ENCODE measurements at places on chromosomes 6 and 20.

GRCh38 chr20:15742087-15742486 lies 831.2 kb downstream of the KIF16B start:
- no peak for DNase-seq

- no peak for DNase-seq
Observed at GRCh38 chr6:38973178-38974057, 75.2 kb upstream of the GLP1R start.

DNA sequence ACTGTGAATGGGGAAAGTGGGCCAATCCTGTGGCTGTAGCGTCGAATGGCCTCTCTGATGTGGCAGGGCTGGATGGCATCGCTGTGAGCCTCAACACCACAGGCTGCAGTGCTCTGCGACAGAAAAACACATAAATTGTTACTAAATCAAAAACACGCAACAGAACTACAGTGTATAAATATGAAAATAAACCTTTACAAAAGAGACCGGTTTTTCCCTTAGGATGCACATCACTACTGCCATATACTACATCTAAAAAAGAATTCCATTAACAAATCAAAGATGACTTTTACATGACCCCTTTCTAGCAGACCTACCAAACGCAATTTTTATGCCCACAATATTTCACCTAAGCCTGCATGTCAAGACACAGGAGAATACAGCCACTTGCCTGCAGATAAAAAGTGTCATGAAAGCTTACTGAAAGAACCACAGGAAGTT lies 395.5 kb upstream of the RUNX2 start:
- peak; percentile 9 for DNase-seq

DNA sequence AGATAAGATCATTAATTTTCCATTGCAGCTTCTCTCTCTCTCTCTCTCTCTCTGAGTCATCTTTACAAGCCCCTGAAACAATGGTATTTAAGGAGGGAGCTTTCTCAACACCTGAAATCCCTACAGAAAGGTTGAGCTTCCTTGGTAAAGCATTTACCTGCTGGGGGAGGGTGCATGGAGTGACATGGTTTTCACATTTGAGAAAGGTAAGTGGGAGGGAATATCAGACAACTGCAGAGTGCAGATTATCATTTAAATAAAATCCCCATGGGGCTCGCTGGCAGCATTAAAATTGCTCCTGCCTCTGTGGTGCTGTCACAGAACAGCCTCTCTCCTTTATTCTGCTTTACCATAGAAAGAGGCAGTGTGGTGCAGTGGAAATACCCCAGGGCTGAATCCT lies 10.3 kb upstream of the PDYN start:
- no peak for DNase-seq

GRCh38 chr6:81792826-81793225 lies 40.3 kb upstream of the TENT5A start:
- no peak for DNase-seq

DNA sequence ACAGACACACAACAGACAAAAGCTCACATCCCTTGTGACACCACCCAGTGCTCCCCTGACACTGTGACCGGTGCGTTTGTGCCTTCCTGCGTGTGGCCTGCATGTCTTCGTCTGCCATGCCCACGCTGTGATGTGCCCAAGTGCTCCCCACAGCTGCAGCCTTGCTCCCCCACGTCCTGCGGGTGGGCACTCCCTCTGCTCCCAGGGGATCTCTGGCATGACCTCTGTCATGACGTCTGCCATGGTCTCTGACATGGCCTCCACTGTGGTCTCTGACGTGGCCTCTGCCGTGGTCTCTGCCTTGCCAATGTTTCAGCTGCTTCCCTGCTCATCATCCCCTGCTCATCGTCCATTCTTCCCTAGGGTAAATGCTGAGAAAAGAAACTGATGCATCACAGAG lies 200.9 kb downstream of the DLL1 start:
- DNase-seq = no peak

DNA sequence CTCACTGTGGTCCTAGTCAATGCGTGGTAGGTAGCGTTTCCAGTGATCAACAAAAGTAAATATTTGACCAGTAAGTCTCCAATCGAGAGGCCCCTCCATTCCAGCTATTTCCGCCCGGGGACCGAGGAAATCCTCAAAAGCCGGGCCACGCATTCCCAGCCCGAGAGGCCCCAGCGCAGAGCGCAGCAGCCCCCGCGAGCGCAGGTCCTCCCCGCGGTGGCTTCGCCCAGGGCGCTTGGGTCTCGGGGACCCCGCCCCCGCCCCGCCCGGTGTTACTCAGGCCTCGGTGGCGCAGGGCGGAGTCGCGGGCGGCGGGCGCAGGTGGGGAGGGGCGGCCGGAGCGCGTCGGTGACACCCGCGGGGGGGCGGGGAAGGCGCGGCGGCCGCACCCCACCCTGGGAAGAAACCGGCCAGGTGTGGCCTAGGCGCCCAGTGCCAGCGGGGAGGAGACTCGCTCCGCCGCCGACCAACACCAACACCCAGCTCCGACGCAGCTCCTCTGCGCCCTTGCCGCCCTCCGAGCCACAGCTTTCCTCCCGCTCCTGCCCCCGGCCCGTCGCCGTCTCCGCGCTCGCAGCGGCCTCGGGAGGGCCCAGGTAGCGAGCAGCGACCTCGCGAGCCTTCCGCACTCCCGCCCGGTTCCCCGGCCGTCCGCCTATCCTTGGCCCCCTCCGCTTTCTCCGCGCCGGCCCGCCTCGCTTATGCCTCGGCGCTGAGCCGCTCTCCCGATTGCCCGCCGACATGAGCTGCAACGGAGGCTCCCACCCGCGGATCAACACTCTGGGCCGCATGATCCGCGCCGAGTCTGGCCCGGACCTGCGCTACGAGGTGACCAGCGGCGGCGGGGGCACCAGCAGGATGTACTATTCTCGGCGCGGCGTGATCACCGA lies at the start of gene DSP:
Gene DSP, plus strand, starts transcription at position 497 of the 890 bp plus-strand sequence. Its CDS starts 245 bp downstream, at position 742.
- no peak for DNase-seq

DNA sequence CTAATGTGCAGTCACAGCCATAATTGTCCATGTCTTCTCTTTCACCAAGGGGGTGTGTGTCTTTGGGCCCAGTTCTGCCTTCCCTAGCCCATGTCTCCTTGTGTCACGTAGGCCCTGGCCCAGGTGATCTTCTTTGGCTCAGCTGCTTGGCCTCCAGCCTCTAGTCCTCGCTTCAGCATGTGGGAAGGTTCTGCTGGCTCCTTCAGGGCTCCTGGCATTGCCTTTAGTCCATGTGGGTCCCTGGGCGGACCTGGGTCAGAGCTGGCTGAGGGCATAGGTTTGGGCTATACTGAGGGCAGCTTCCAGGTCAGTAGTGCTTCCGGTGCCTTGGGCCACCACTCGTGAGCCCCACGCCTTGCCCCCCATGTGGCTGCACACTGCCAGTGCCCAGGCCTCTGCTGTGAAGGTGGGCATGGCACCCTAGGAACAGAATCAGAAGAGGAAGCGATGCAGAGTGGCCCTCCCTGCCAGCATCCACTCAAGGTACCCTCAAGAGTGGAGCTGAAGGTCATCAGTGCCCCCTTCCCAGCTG lies 12.8 kb downstream of the AARS2 start:
- no peak for DNase-seq

- no peak for DNase-seq
Observed at GRCh38 chr6:2809015-2809414, 32.6 kb downstream of the SERPINB1 start.

DNA sequence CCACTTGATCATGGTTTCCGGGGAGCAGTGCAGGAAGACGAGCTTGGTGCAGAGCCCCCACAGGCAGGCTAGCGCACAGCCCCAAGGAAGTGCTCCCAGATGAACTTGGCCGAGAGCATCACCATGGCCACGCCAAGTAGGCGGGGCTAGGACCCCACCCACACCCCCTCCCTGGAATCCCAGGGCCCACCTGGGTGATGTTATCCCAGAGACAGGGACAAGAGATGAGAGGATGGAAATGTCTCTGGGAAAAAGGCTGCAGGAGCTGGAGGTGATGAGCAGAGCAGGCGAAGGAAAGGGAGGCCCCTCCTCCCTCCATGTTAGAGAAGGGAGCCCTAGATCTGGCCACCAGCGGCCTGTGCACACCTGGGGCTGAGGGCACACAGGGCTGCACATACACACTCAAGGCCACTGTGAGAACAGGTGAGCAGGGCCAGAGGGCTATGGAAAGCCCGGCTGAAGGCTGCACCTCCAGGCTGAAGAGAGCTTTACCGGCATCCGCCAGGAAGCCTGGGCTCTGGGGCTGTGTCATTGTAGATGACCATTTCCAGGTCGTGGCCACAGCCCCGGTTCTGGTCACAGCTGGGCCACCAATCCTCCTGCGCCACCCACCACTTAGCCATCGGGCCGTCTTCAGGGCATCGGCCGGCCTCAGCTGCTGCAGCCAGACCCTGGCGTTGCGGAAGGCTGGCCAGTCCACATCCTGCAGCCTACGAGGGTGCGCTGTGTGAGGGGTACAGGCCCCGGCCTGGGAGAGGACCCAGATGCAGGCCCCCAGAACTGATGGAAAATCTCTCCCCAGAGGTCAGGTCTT lies 24.9 kb downstream of the NPEPL1 start:
- no peak for DNase-seq

DNA sequence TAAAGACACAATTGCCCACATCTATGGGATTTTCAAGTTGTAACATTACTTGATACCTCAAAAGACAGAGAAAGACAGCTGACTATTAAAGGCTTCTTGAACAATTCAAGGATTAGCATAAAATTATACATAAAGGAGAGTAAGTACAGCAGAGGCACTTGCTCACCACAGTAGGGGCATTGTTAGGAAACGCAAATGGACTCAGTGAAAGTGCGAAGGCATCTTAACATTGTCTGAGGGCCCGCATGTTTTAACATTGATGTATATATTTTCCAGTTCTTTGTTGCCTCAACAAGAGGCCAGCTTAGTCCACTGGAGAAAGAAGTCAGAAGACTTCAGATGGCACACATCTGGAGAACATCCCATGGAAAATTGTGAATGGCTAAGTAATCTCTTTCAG lies 115.4 kb downstream of the SIM1 start:
- DNase-seq = no peak

DNA sequence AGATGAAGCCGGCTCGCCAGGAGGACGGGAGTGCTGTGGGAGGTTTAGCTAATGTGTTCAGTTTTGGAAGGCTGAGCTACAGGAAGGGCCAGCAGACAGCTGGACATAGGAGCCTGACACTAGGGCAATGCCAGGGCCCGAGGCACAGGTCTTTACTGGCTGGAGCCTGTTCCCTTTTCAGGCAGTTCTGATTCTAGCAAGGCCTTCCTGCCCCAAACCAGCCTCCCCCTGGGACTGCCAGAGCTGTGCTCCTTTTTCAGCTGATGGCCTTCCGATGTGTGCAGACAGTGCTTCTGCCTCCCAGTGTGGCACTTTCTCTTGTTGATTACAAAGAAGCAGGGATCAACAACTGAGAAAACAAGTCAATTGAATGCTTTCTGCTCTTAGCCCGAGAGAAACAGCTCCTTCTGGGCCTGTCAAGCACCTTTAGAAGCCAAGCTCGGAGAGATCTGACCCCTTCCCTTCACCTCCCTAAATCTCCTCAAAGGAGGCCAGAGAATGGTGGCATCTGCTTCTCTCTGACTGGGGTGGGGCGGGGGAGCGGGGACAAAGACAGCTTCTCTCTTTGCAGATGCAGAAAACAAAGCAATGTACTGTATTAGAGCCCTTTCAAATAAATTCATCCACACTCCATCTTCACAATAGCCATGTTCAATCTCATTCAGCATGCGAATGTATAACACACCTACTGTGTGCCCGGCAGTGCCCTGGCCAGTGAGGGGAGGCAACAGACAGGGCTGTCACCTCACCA lies 63.2 kb downstream of the RAB44 start:
- no peak for DNase-seq

DNA sequence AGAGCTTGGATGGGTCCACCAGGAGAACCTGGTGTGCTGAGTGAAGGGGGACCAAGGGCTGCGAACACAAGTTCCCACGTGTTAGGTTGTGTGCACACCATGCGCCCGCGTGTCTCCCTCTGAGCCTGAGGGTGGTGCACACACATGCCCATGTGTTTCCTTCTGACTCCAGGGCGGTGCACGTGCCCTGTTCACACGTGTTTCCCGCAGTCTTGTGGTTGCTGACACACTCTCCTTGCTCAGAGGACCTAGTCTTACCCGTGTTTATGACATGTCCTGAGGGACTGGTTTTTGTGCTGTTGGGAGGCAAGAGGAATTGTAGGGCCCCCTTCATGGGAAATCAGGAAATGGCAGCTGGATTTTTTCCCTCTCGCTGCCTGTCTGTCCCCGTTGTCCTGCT lies 36.3 kb upstream of the PCMTD2 start:
- no peak for DNase-seq

DNA sequence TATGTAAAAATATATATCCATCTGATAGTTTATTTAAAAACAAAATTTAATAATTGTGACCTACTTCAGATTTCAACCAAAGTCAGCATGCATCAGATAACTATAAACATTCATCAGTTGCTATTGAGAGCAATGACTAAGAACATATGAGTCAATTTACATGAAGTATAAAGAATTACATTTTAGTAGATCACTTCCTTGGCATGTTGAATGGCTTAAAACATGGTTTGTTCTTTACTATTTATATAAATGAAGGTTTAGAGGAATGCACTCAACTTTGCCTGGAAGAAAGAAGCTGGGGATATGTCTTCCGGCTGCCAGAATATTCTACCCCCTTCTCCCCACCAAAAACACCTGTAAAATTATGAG lies 6.4 kb upstream of the FAM217A start:
- DNase-seq = no peak

- peak; percentile 51 for DNase-seq
Observed at GRCh38 chr20:47487175-47487917, 14.3 kb upstream of the NCOA3 start.

DNA sequence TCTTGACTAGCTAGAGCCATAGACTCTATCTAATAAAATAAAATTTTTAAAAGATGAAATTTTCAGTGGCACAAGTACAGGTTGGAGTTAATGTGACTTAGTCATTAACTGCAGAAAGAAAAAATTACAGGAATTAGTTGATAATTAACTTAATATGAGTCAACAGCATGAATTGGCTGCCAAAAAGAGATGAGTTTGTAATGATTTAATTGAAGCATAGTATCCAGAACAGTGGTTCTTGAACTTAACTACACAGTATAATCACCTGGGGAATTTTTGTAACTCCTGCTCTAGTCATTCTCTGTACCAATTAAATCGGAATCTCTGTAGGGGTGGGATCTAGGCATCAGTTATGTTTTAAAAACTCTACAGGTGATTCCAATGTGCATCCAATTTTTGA lies 46.3 kb upstream of the HMGN3 start:
- DNase-seq = no peak

GRCh38 chr6:169858293-169858934 lies 107.0 kb downstream of the ERMARD start:
- no peak for DNase-seq

- no peak for DNase-seq
Observed at GRCh38 chr6:127077886-127078285, 40.6 kb upstream of the RSPO3 start.

GRCh38 chr6:43769526-43770371 lies at the start of gene VEGFA:
TSS of gene VEGFA (plus strand) at chr6:43770211.
- DNase-seq = peak; percentile 86

- no peak for DNase-seq
Observed at GRCh38 chr6:5172041-5172653, 87.0 kb downstream of the PPP1R3G start.

GRCh38 chr20:57203986-57204385 lies 62.5 kb downstream of the BMP7 start:
- DNase-seq = no peak

GRCh38 chr6:56475736-56476457 lies 166.8 kb downstream of the DST start:
- no peak for DNase-seq

All from activated gamma-delta T cell treated with anti-CD3 and anti-CD28 coated beads, Interleukin-2, amount 50 U/mL, for 16 hours (primary cell).